ENCODE measurements at places on chromosomes 2 and 18. TPM values are rescaled to one million over a fixed set of nuclear protein-coding genes. Genes with fewer than 3 reads are reported as not detected.

VWA3B gene
- not detected for total RNA-seq

SCYGR1 gene
- not detected for total RNA-seq

SRD5A2 gene
- total RNA-seq, result not detected

CKAP2L gene
- 24.0 TPM for total RNA-seq

PLEKHA3 gene
- total RNA-seq, result 17.0 TPM

STARD6 gene
- total RNA-seq, result not detected

ARHGEF33 gene
- total RNA-seq, result 0.02 TPM

AMER3 gene
- total RNA-seq, result not detected

Data from M059J (cell line).